ENCODE measurements at places on chromosomes 11 and 22. TPM values are rescaled to one million over a fixed set of nuclear protein-coding genes. Genes with fewer than 3 reads are reported as not detected.
A peak's percentile ranks its signal among the peaks of the same experiment; 100 is the strongest.

DNA sequence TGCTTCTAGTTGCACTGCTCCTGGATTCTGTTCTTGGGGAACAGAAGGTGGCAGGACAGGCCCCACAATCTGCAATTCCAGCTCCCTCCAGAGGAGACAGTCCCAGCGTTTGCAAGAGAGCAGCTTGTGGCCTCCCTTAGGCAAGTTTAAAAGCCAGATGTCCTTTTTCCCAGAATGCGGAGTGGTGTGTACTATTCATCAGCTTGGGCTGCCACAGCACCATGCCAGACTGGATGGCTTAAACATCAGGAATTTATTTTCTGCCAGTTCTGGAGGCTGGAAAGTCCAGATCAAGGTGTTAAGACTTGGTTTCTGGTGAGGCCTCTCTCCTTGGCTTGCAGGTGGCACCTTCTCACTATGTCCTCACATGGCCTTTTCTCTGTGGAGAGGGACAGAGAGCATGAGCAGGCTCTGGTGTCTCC is 11.7 kb downstream of the MIAT start:
- H3K36me3 ChIP-seq, result peaks cover 40% of the 10 kb centered on the region
- H3K4me3 ChIP-seq, result no peak overlapping the region
- no peaks in the 10 kb centered on the region for H3K27me3 ChIP-seq
- peak; percentile 36 for DNase-seq
- H3K4me1 ChIP-seq, result peaks cover 66% of the 10 kb centered on the region
- H3K27ac ChIP-seq, result peak overlapping the region; percentile 53

- peaks cover 27% of the 10 kb centered on the region for H3K27me3 ChIP-seq
- H3K4me3 ChIP-seq, result no peak overlapping the region
- H3K36me3 ChIP-seq, result no peaks in the 10 kb centered on the region
These were observed 109.7 kb upstream of the GALNT18 start for GRCh38 chr11:11731311-11732083.

DNA sequence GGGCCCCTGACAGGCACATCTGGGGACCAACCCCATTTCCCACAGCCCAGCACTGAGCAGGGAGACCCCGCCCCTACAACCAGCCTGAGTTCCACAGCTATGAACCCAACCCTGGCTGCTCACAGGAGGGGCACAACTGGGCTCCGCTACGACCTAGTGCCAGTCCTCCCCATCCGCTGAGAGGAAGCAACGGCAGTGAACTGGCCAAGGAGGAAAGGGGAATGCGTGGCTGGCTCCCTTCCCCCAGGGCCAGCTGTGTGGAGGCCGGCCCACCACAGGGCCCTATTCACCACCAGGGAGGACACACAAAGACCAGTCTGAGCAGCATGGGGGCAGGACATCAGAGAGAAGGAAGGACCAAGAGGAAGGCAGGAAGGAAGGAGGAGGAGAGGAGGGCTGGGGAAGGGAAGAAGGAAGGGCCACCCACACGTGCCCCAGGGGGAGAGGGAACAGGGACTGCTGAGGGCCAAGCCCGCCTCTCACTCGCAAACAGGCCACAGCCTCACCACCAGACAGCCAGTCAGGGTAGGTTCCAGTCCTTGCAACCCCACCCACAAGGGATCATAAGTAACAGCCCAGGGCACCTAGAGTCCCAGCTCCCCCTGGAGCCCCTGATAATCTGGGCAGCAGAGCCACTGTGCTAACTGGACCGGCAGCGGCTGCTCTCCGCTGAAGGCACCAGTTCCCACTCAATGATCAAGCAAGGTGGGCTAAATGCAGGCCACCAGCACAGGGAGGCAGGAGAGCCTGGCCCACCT is 8.5 kb upstream of the GAL3ST1 start:
- no peaks in the 10 kb centered on the region for H3K4me1 ChIP-seq
- H3K4me3 ChIP-seq, result no peak overlapping the region
- H3K27me3 ChIP-seq, result no peaks in the 10 kb centered on the region

DNA sequence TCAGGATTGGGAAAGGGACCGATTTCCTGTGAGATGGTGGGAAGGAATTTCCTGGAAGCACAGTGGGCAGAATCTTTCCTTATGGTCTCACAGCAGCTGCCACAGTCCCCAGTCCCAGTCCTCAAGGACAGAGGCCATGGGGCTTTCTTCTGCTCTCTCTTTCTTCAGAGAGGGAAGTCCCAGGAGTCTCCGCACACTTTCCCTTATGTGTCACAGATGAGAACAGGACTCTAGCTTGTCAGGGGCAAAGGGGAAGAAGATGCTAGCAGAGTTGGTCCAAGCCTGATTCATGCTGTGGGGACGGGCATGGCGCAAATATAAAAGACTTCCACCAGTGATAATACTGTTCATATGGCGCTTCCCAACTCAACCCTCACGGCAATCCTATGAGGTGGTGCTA is 7.5 kb upstream of the PPFIA1 start:
- H3K27ac ChIP-seq, result no peak overlapping the region
- no peak for DNase-seq
- no peaks in the 10 kb centered on the region for H3K36me3 ChIP-seq

DNA sequence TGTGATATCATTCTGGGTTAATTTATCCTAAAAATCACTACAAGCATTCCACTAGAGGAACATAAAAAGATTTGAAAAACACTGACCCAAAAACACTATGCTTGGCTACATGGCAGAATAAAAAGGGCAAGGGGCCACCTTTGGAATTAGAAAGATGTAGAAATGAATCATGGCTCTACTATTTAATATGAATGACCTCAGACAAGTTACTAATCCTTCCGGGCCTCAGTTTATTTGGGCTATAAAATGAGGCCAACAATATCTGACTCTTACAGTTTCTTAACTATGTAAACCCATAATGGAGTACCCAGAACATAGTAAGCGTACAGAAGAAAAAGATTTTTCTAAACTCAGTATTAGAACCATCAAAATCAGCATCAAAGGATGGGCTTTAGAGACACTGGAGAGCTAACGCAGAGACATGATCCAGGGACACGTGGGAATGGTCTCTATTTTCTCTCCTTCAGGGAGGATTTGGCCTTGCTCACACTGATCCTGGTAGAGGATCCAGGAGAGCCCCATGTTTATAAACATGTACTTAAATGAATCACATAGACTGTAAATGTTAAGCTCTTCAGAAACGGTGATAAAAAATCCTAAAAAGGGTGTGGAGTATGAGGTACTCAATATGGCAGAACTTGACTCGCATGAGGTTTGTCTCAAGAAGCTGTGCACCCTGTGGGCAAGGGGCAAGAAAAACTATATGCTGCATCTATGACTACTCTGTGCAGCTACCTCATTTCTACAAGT is 288.4 kb upstream of the PITPNB start:
- no peak overlapping the region for H3K4me3 ChIP-seq
- H3K4me1 ChIP-seq, result no peaks in the 10 kb centered on the region
- no peak overlapping the region for H3K27ac ChIP-seq
- H3K27me3 ChIP-seq, result no peaks in the 10 kb centered on the region

DNA sequence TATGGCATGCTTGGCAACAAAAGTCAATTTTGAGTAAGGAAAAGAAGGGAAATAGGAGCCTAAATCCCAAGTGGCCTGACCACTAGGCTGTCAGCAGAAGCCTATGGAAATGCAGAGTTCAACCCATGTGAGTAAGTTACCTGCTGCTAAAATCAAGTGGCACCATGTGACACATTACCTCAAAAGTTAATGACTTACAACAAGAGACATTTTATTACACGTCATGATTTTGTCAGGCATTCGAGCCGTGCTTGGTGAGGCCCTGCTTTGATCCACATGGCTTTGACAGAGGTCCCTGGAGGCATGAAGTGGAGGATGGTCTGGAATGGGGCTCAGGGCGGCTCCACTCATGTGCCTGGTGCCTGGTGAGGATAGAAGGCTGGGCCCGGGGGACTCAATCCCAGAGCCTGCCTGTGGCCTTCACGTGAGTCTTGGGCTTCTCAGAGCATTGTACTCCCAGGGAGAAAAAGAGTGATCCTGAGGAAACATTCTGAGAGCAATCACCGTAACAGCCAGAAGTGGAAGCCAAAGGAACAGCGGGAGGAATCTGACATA is 339.1 kb upstream of the B3GAT1 start:
- H3K27ac ChIP-seq, result no peak overlapping the region
- H3K4me3 ChIP-seq, result no peak overlapping the region
- DNase-seq, result no peak
- no peaks in the 10 kb centered on the region for H3K27me3 ChIP-seq

DNA sequence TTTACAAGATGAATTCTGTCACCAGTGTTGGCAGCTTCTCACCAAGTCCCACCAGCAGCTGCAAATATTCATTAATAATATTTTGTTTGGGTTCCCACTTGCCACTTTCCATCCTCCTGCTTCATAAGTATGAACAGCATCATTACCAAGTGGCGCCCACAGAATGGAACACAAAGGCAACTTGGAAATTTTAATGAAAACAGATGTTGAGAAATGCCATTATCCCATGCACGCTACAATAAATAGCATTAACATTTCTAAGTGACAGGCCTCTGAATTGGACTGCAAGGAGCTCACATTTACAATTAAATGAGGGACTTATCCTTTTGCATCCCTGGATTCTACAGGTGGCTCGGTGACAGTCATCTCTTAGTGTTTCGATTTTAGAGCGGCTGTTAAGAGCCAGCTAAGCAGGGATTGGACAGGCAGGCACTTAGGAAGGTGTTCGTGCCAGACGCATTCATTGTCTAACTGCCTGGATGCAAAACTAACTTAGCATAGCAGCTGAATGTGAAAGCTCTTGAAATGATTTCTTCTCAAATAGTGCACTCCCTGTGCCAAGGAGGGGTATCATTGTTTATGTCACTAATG is 170.3 kb downstream of the KIRREL3 start:
- no peak for DNase-seq
- H3K4me3 ChIP-seq, result no peak overlapping the region
- no peak overlapping the region for H3K27ac ChIP-seq
- no peaks in the 10 kb centered on the region for H3K36me3 ChIP-seq

DNA sequence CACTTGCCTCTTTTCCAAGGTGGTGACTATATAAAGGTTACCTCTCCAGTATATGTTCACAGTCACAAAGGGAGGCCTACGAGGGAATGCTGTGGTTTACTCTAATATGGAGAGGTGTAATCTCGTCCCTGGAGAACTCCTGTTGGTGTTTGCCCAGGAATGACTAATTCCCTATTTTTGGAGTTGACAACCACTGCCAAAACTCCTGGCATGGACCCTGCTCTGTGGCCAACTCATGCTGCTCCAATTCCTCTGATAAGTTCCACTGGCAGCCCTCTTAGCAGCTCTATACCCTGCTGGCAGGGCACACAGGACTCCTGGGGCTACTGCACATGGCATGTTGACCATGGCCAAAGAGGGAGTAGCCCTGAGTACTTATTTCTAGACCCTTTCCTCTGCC is 418.7 kb upstream of the ANO5 start:
- no peaks in the 10 kb centered on the region for H3K27me3 ChIP-seq
- no peaks in the 10 kb centered on the region for H3K36me3 ChIP-seq
- H3K4me3 ChIP-seq, result no peak overlapping the region
- H3K4me1 ChIP-seq, result no peaks in the 10 kb centered on the region
- no peak overlapping the region for H3K27ac ChIP-seq
- no peak for DNase-seq

DNA sequence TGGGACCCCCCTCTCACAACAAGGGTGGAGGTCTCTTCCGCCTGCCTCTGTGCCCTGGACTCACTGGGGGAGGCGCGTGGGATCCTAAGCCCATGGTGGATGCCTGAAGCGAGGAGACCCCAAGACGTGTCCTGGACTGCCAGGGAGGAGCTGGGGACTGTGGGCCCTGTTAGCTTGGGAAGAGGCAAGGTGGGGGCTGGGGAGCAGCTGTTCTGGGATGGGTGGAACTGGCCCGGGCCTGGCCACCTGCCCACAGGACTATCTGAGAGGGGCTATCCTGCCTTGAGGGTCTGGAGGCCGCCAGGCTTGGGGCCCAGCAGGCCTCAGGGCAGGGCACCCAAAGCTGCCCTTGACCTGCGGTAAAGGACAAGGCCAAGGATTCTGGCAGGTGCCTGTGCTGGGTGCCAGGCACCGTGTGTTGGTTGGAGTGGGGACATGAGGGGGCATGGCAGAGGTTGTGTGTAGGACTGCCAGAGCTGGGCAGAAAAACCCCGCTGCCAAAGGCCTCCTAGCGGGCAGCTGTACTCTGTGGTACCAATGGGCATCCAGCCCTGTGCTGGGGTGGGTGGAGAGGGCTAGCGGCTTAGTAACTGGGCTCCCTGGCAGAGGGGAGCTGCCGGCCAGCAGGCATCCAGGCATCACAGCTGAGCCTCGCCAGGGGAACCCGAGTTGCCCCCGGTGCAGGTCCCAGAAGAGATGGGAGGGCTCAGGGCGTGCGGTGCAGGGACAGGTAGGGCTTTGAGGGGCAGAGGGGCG is 670 bp downstream of the LSP1 start:
- peaks cover 24% of the 10 kb centered on the region for H3K36me3 ChIP-seq
- DNase-seq, result peak; percentile 38
- peak overlapping the region; percentile 99 for H3K4me3 ChIP-seq
- H3K27ac ChIP-seq, result peak overlapping the region; percentile 98
- peaks cover 60% of the 10 kb centered on the region for H3K4me1 ChIP-seq
- H3K27me3 ChIP-seq, result no peaks in the 10 kb centered on the region

GRCh38 chr11:125370561-125371389 is 125.3 kb downstream of the FEZ1 start:
- DNase-seq, result no peak
- no peaks in the 10 kb centered on the region for H3K36me3 ChIP-seq
- H3K27ac ChIP-seq, result no peak overlapping the region
- H3K4me1 ChIP-seq, result no peaks in the 10 kb centered on the region

Gene PRODH
- total RNA-seq, result not detected

DNA sequence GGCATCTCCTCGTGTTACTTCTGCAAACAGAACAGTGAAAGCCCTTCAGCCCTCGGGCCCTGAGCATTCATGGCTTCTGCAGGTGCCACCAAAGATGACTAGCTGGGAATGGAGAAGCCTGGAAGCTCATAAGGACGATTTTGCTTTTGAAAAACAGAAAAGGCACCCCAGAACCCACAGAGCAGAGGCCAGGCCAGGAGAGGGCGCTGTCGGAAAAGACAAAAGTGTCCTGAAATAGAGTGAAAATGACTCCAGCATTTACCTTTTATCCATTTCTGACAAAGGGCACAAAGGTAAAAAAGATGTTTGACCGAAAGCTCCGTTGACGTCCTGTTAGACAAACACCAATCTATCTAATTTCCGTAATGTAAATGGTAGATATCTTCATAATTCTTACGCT is 37.6 kb downstream of the ZNF195 start:
- H3K4me1 ChIP-seq, result no peaks in the 10 kb centered on the region
- no peaks in the 10 kb centered on the region for H3K36me3 ChIP-seq
- peak; percentile 75 for DNase-seq

- H3K36me3 ChIP-seq, result no peaks in the 10 kb centered on the region
- H3K4me1 ChIP-seq, result no peaks in the 10 kb centered on the region
- H3K27ac ChIP-seq, result no peak overlapping the region
- no peaks in the 10 kb centered on the region for H3K27me3 ChIP-seq
- no peak for DNase-seq
These were observed 7.8 kb upstream of the MMP3 start for GRCh38 chr11:102850973-102851745.

Gene PLA2G3
- not detected for total RNA-seq

- H3K27me3 ChIP-seq, result peaks cover 21% of the 10 kb centered on the region
- no peak overlapping the region for H3K4me3 ChIP-seq
- no peak overlapping the region for H3K27ac ChIP-seq
- H3K36me3 ChIP-seq, result no peaks in the 10 kb centered on the region
- no peak for DNase-seq
- H3K4me1 ChIP-seq, result peaks cover 13% of the 10 kb centered on the region
These were observed 9.1 kb upstream of the MAP6 start for GRCh38 chr11:75677909-75678308.

GRCh38 chr22:19455585-19456370 is 8.3 kb upstream of the C22orf39 start:
- peaks cover 59% of the 10 kb centered on the region for H3K36me3 ChIP-seq
- peak overlapping the region; percentile 63 for H3K27ac ChIP-seq
- no peaks in the 10 kb centered on the region for H3K4me1 ChIP-seq

Gene SLC17A6
- total RNA-seq, result not detected

Gene PRDX5
- 102 TPM for total RNA-seq

Gene DENND5A
- total RNA-seq, result 81.1 TPM

GRCh38 chr22:20182365-20182764 is 31.5 kb upstream of the CCDC188 start:
- no peaks in the 10 kb centered on the region for H3K36me3 ChIP-seq
- H3K27me3 ChIP-seq, result no peaks in the 10 kb centered on the region
- no peaks in the 10 kb centered on the region for H3K4me1 ChIP-seq
- no peak overlapping the region for H3K27ac ChIP-seq

Gene MS4A3
- not detected for total RNA-seq
